ENCODE measurements at places on chromosomes 3 and 15. TPM values are rescaled to one million over a fixed set of nuclear protein-coding genes. Genes with fewer than 3 reads are reported as not detected.
A peak's percentile ranks its signal among the peaks of the same experiment; 100 is the strongest.

GRCh38 chr3:129278439-129278965, at the start of gene HMCES:
Gene HMCES (plus strand): TSS chr3:129278870. CDS start chr3:129279733, 863 bp downstream.
- peak; percentile 97 for DNase-seq

DNA sequence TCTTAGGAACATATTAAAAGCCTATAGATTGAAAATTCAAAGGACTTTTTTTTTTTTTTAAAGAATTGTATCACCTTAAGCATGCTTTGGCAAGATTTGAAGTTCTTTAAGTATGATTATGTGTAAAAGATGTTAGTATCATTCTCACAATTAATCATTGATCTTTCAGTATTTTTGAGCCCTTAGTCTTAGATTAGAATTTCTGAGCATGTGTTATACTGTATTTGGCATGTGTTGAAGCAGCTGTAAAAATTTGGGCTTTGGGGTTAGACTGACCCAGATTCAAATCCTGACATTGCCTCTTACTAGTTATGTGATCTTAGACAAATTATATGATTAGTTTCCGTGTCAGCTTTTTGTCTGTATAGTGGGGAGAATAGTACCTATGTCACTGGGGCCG, 6.3 kb downstream of the OXSR1 start:
- DNase-seq = no peak

DNA sequence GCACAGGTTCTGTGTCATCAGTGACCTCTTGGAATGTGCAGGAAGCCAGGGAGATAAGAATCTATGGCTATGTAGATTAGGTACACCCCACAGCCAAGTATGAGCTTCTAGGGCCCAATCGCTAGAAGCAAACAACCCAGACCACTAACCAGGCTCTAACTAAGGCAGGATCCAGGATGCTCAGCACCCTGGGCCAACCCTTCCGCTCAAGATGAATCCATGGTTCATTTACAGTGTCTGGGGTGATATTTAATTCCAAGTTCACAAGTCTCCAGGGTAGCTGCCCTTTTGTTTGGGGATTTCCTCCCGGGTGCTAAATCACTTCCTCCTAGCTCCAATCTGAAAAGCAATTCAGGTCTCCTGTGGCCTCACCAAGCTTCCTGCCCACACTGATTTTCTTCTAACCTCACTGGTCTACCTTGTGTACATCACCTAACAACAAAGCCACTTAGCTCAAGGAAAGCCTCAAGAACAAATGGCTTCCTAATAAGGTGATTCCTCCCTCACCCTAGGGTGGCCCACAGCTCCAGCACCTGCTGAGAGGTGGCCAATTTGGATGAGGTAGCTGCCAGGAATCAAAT, 2.4 kb downstream of the EHD4 start:
- peak; percentile 72 for DNase-seq

DNA sequence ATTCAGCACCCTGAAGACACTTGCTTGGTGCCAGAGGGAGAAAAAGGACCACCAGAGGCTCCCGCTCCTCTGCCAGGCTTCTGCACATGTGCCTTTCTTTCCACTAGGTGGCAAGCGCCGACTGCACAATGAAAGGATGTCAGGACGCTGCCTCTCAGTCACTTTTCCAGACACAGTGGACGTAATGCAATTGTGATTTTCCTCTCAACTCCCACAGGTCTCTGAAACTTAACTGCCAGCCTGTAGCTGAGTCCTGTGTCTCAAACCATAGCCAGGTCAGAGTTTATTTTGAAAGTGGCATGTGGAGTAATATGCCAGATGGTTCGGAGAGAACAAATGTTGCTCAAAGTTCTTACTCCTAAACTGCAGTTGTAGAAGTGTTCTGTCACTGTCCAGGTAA, 162.9 kb downstream of the ITPR1 start:
- no peak for DNase-seq

- no peak for DNase-seq
These were observed 6.2 kb upstream of the ZNF148 start for GRCh38 chr3:125381314-125381713.

DNA sequence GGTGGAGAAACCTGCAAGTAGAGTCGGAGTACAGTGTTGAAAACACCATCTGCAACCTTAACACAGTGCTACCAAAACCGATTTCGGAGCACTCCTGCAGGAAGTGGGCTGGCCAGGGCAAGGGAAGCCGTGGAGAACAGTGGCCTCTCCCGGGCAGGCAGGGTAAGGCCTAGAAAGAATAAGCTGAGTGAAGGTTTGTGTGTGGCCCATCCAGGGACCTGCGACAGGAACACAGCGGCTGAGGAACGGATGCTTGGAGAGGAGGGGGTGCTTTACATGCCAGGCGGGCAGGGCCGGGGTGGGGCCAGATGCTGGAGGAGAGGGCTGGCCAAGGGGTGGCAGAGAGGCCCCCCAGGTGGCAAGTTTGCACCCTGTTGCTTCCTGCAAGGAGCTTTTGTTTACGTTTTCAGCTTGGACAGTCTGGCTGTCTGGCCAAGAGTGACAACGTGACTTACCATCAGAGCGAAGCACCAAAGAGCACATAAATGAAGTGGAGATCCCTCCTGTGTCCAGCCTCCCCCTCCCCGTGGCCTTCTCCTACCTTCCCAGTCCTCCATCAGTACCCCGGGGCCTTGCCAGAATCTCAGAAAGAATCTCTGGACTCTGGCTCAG, 156.5 kb downstream of the PGPEP1L start:
- DNase-seq = peak; percentile 84

GRCh38 chr3:171231361-171231760, 204.8 kb upstream of the SLC2A2 start:
- no peak for DNase-seq

DNA sequence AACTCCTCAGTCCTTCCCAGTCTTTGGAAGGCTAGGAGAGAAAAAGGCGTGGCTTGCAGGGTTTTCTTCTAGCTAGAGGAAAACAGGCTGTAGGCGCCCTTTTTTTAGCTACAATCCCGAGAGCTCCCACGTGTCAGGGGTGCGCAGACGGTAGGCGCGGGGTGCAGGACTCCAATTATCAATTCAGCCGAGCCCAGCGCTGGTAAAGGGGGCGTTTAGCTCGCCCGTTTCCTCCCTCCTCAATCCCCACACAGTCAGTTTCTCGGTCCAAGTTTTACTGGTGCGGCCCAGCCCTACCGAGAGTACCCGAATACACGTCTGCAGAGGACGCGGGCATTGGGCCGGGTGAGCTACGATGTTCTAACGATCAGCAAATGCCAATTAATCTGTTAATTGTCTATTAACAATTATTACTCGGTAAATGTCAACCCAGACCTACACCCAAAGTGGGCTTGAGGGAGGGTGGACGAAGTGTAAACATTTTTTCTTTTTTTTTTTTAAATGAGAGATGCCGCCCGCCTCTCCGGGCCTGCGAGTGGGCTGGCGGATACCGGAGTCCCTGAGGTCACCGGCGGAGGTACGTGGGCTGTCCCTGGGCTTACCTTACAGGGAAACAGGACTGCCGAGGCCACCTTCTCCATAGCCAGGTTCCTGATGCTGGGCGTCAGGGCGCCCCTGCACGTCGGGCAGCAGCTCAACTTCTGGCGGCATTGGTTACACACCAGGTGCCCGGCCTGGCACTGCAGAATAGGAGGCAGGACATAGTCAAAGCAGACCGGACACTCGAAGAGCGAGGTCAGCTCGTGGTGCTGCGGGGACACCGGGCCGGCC, 923 bp downstream of the SIAH2 start:
- DNase-seq = peak; percentile 53

- DNase-seq = no peak
These were observed 25.7 kb upstream of the GALNT15 start for GRCh38 chr3:16148783-16149182.

DNA sequence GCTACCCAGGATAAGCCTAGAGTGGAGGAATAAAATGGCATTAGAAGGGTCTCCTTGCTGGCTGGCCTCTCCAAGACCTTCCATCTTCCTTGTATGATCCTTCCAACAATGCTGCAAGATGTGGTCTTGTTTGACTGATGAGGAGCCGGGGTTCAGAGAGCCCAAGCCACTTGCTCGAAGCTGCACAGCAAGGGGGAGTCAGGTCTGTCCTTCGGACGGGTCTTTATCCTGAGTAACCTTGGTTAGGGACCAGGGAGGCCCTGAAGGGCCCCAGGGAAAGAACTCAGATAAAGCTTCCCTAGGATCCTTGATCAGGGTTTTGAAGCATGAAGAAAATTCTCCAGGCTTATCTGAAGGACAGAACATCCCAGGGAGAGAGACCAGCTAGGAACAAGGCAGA, 7.0 kb upstream of the DNAJB8 start:
- no peak for DNase-seq

GRCh38 chr15:80689716-80690115, 5.4 kb upstream of the ABHD17C start:
- no peak for DNase-seq

DNA sequence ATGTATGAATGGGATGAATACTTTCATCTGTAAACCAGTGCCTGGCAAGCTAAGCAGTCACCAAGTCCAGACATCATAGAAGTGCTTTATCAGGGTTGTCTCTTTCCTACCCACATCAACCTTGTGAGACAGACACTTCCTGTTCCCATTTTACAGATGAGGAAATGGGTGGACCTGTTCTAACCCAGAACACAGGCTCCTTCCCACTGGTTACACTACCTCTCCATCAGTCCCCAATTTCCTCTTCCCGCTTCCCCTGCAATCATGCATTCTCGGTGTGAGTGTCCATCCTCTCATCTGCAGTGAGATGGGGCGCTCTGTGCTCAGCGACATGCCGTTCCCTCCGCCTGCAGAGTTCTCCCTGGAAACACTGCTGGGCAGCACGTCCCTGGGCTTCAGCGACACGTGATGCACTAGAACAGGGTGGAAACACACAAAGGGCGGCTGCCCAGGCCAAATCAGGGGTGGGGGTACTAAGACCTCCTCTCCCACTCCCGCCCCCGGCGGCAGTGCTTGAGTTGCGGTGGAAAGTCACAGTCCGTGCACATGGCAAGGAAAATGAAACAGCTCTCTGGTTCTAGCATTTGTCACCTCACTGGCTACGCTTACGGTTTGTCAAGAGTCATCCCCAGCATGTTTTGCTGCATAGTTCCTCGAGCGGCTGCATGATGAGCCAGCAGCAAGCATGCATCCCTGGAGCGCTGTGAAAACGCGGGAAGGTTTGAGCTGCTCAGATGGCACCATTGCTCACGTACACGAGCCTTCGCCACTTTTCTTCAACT, 201.1 kb downstream of the ADAMTS17 start:
- no peak for DNase-seq

DNA sequence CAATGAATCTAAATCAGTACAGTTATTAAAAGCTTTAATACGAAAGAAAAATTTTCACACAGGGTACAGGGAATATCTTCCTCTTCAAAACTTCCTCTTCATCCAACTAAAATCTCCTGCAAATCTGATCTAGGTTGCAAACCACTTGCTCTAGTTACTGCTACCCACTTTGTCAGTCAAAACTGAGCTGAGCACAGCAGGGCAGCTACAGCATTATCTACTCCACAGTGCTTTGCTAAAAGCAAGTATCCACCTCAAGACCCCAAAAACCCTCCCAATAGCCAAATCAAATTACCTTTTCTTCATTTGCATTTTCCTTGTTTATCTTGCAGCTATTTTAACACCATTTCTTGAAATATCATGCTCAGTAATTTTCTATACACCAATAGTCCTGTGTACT, 14.7 kb downstream of the ZNF280D start:
- DNase-seq = no peak

- DNase-seq = no peak
These were observed 674.0 kb downstream of the OTOL1 start for GRCh38 chr3:162170581-162170980.

- DNase-seq = no peak
These were observed 31.3 kb downstream of the CYP8B1 start for GRCh38 chr3:42844412-42844713.

DNA sequence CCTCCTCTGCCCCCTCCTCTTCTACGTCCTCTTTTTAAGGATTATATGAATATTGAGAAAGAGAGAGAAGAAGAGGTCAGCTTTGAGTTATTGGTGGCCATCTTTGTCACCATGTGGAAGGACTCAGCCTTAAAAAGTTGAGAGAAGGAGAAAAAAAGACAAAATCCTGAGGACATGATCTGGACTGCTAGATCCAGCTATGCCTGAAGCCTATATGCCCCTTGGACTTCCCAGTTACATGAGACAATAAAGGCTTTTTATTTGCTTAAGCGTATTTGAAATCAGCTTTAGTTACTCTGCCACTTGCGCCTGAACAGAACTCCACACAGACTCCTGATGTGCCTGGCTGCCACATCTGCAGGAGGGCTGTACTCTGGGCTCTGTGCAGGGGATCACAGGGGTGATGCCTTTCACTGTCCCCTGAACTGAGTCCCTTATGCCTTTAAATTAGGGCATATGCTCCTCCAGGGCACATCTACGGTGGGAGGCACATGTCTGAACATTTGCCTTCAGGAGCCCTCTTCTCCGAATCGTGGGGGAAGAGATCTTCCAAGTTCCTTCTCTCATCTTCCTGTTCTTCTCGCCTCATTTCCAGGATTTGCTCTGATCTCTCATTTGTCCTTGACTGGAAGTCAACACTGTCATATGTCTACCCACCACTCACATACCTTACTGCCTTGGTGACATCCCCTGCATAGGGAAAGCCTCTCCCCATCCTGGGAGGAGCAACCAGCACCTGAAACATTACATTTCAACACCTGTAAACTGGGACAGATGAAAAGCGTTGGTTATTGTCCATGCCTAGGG, 14.0 kb upstream of the PLA2G4E start:
- no peak for DNase-seq

- DNase-seq = no peak
These were observed 216.1 kb upstream of the CDIN1 start for GRCh38 chr15:36363335-36363734.

- no peak for DNase-seq
These were observed 180.0 kb upstream of the SMAD3 start for GRCh38 chr15:66885281-66885915.

GRCh38 chr3:55204417-55204816, 276.6 kb upstream of the LRTM1 start:
- no peak for DNase-seq

The SH3GL3 gene
- not detected for total RNA-seq

The CEP152 gene
- total RNA-seq = 39.4 TPM

The CCDC14 gene
- 39.5 TPM for total RNA-seq

The RARB gene
- total RNA-seq = not detected

The CLDN11 gene
- not detected for total RNA-seq

The NTRK3 gene
- total RNA-seq = 0.78 TPM

The GATA2 gene
- total RNA-seq = not detected

The CCR3 gene
- total RNA-seq = not detected

The MUSTN1 gene
- total RNA-seq = not detected

The EPHB1 gene
- 1.3 TPM for total RNA-seq

The RMDN3 gene
- total RNA-seq = 22.6 TPM
